ENCODE measurements at places on chromosomes 5 and 9. TPM values are rescaled to one million over a fixed set of nuclear protein-coding genes. Genes with fewer than 3 reads are reported as not detected.

DNA sequence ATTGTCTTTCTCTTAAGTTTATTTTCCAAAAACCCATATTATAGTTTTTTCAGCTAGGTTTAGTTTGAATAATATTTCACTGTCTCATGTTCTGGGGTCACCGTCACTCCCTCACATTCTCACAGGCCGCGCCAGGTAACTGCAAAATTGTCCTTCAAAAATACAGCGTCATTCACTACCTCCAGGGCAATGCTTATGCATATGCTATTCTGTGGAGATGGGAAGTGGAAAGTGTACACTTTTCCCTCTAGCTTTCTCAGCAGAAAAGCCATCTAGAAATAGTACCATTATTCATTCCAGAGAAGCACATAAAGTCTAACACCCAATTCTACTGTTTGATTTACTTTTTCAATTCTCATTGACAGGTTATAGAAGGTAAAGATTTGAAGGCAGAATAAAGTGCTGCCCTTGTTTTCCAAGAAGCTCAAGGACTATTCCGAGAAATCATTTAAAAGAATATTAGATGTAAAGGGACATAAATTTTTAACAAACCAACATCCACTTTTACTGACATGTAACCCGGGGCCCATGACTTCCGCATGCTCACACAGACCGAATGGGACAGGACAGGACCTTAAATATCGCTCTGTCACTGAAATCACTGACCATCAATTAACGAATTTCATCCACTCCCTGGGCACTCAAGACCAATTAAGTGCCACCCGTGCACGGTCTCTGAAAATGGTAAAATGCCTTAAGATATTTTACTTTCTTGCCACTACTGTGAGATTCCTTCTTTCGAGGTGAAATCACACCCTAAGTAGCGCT is 720 bp downstream of the NUDT12 start:
- peak; percentile 6 for DNase-seq

- peak; percentile 48 for DNase-seq
Observed at GRCh38 chr5:109690242-109690974, 681 bp downstream of the MAN2A1 start.

DNA sequence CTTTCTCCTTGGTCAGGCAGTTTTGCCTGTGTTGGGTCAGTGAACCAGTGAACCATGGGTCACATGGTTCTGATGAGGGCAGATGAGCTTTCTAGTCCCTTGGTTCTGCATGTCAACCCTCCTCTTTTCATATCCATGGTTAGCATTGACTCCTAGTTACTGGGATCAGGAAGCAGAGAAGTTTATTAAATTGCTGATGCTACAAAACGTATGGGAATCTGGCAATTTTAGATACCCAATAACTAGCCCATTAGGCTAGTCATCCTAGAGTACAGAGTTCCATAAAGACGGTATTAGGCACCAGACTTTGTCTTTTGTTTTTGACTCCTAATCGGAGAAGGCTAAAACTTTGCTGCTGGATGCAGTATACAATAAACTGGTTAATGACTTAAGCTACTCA is 273.1 kb downstream of the ATPSCKMT start:
- DNase-seq = no peak

DNA sequence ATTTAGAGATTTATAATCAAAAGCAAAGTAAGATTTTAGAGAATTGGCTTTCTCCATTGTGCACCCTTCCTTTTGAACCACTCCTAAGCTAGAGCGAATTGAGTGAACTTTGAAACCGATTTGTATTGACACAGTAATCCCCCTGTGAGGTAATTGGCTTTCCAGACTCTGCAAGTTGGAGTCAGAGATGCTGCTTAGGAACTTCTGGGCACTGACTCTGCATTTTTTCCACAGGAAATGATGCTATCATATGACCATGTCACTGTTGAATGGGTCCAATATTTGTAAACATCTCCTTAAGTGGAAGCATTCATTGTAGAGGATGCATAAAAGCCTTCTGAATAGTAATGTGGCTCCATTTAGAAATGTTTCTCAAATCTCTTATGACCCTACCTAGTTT is 394.4 kb upstream of the ZNF608 start:
- DNase-seq = no peak

GRCh38 chr9:121353241-121354061 is 16.6 kb downstream of the STOM start:
- peak; percentile 70 for DNase-seq

DNA sequence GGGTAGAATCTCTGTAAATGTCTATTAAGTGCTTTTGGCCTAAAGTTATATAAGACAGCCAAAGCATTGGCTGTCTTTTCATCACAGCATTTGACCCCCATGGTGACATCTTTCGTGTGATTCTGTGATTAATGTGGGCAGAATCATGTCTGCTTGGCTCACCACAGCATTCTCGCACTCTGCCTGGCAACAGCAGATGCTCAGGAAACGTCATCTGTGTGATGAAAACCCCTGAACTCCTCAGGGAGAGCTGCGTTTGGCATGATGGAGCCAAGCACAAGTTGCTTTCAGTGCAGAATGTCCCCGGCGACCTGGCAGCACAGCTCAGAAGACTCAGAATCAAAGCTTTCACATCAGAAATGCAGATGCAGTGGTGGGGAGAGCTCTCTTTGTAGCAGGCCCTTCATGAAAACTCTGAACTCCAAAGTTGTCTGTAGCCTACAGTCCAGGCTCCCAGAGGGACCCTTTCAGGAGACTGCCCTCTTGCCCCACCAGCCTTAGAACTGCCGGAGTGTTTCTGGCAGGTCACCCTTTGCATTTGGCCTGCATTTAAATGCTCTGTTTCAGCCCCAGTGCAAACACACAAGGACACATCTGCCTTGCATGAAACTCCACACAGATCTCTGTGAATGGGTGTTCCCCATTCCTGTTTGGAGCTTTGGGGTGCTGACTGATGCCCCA is 155.6 kb upstream of the PANK3 start:
- DNase-seq = peak; percentile 10

- peak; percentile 35 for DNase-seq
Observed at GRCh38 chr9:89576404-89576839, 28.4 kb upstream of the GADD45G start.

GRCh38 chr5:73899055-73899454 is 273.1 kb downstream of the ARHGEF28 start:
- peak; percentile 19 for DNase-seq

DNA sequence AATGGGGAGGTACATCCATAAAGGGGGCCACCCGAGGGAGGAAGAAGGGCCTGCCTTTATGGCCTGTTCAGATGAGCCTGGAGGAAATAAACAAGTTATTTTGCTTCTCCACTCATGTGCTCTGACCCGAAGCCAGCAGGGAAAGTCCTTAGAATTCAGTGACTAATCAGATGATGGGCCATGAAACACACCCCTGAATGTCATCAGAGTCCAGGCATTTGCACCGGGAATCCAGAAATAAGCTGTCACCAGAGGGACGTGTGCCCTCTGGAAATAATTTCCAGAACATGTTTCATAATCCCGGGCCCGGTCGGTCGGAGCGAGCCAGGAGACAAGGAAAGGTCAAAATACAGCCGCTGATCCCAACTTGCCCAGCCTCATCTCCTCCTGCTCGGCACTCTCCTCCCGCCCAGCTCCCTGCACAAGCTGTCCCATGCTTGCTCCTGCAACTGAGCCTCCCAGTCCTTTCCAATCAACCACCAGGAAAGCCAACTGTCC is 73.6 kb upstream of the ZNF622 start:
- DNase-seq = no peak

GRCh38 chr5:65760504-65761275 is 38.7 kb downstream of the NLN start:
- peak; percentile 69 for DNase-seq

DNA sequence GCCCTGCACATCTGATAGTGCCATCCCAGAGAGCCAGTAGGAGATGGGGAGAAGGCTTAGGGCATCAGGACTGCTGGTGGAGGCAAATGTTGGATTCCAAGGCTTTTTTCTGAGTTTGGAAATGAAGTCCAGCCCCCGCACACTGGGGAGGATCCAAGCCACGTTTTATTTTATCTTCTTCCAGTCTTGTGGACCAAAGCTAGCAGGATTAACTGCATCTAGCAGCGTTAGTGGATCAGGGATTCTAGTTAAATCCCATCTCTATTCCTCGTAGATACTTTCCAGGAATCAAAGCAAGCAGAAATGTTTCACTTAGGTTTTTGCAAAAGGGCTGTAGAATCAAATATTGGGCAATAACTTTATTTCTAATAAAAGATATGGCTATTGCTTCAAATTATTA is 114.7 kb upstream of the OR13F1 start:
- no peak for DNase-seq

- no peak for DNase-seq
Observed at GRCh38 chr5:14082973-14083372, 60.2 kb upstream of the TRIO start.

DNA sequence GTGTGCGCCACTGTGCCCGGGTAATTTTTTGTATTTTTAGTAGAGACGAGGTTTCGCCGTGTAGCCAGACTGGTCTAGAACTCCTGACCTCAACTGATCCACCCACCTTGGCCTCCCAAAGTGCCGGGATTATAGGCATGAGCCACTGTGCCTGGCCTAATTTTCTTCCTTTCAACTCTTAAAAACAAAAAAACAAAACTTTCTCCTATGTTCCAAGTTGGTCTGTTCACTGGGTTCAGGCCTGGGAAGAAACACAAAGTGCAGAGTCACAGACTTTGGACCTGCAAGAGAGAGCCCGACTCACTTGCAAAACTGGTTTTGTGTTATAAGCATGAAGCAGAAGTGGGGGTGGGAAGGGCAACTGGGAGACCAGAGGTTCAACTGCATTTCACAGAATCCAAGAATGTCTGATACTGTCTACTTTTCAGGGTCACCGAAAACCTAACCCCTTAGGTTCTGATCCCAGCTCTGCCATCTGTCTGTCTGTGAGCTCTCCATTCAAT is 5.2 kb upstream of the HDHD3 start:
- DNase-seq = no peak

DNA sequence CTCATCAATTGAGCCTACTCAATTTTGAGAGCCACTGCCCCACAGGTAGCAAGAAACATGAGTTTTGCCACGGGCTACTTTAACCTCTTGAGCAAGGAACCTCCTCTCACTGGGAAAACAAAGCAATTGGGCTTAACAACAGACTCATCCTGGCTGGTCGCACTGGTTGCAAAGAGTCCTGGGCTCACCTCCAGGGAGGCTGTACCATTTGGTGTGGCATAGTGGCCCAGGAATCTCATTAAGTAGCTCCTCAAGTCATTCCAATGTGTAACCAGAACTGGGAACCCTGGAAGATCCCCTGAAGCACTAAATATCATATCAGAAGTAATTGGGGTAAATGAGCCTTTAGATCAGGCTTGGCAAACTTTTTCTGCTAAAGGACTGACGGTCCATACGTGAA is 78.5 kb downstream of the MYO10 start:
- DNase-seq = no peak

- no peak for DNase-seq
Observed at GRCh38 chr5:177980743-177981151, 15.3 kb downstream of the PROP1 start.

- peak; percentile 70 for DNase-seq
Observed at GRCh38 chr5:175895686-175896102, 24.3 kb downstream of the CPLX2 start.

- DNase-seq = no peak
Observed at GRCh38 chr5:125227333-125228095, 481.1 kb upstream of the ZNF608 start.

DNA sequence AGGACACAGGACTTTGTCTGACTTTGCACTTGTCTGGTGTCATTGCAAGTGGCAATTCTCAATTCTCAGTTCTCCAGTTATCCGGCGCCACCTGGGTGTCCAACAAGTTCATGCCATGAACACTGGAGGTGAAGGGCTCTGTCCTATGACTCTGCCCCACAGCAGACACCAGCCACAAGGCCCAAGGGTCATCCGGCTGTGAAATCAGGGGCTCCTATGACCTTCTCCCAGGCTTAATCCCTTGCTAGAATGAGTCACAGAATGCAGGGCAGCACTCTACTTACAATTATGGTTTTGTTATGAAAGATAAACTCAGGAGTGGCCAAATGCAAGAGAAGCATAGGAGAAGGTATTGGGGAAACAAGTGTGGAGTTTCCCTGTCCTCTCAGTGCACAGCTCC is 392.0 kb downstream of the GADD45G start:
- DNase-seq = peak; percentile 58

GRCh38 chr5:58687079-58687478 is 104.2 kb downstream of the RAB3C start:
- DNase-seq = no peak

GRCh38 chr5:54378707-54379106 is 68.3 kb upstream of the ARL15 start:
- DNase-seq = no peak

DNA sequence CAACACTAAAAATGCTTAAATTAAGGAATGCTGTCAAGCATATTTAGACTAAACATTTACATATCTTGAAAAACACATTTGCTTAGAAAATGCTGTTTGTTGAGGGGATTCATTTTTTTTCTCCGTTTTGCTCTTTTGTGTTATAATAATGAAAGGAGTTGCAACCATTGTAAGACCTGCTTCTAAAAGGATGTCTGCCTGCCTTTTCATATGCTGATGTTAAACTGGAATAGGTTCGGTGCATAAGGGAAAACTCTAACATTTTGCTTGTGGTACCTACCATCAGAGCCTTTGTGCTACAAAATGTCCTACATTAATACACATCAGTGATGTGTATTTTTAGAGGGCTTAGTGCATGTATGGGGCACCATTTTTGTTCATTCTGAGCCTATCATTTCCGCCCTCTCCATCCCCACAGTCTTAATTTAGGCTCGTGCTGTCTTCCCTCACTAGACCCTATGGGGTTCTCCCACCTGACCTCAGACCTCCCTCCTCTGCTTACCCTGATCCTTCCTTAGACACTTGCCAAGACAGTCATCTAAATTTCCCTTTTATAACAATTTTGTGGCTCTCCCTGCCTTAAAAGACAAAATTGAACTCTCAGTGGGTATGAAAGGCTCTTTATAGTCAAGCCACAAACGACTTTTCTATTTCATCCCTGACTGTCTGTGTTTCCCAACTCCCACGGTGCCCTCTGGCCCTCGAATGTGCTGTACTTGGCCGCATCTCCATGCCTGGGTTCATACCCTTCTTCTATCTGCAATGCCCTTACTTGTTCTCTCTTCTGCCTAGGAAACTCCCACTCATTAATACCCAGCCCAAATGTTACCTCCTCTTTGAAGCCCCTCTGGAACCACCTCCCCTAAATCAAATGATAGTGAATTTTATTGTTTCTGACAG is 61.2 kb downstream of the CMYA5 start:
- no peak for DNase-seq

DNA sequence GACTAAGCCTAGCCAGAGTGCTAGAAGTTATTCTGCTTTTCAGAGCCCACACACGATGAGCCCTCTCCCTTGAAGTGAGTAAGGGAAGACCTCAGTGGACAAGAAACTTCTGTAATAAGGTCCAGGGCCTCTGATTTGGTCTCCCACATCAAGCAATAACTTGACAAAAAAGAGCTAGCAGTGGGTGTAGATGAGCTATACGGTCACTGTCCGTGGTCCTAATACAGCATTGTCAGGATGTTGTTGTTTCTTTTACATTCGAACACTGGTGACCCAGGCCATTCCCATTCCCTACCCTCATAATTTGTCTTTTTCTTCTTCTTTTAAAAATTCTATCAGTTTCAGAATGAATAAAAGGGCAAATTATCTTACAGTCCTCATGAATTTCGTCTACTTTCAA is 5.2 kb downstream of the PCSK1 start:
- DNase-seq = no peak

The CRB2 gene
- total RNA-seq = not detected

The AGXT2 gene
- not detected for total RNA-seq

The PDE6A gene
- not detected for total RNA-seq

The UBAP2 gene
- total RNA-seq = 28.6 TPM

The THBS4 gene
- 1.1 TPM for total RNA-seq

The CD14 gene
- 0.14 TPM for total RNA-seq

The FRRS1L gene
- total RNA-seq = not detected

The CYSRT1 gene
- total RNA-seq = 0.26 TPM

The FGF18 gene
- total RNA-seq = 0.17 TPM

The CARTPT gene
- total RNA-seq = not detected

The TAF11L10 gene
- total RNA-seq = not detected

The PALM2AKAP2 gene
- total RNA-seq = 2.8 TPM

The NKD2 gene
- total RNA-seq = 1.4 TPM

The ST6GALNAC6 gene
- total RNA-seq = 29.1 TPM
